ENCODE measurements at places on chromosomes 4 and X. TPM values are rescaled to one million over a fixed set of nuclear protein-coding genes. Genes with fewer than 3 reads are reported as not detected.

DNA sequence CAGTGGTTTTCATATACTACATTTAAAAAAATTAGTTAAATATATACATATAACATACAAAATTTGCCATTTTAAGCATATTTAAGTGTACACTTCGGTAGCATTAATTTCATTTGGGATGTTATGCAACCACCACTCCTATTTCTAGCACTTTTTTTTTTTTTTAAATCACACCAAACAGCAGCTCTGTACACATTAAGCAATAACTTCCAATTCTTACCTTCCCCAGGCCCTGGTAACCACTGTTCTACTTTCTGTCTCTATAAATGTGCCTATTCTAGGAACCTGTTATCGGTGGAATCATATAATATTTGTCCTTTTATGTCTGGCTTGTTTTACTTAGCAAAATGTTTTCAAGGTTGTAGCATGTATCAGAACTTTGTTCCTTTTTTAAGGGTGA, 39.1 kb downstream of the TMEM164 start:
- no peak for DNase-seq

DNA sequence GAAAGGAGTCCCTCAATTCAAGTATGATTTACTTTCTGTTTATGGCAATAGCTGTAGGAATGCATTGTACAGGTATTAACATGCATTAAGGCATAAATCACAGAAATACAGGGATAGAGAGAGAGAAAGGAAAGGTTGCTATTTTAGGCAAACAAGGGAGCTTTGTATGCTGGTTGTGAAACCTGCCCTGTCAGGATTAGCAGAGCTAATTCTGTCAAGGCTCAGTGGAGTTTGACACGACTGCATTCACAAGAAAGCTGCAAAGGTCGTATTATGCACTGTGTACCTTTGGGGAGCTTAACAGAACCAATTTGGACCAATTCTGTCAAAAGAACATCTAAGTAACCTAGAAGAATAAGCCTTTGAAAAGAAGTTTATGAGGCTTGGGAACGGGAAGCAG, 239.3 kb downstream of the GRIA2 start:
- DNase-seq = no peak

- no peak for DNase-seq
Measured at GRCh38 chr4:153502584-153502983, 36.4 kb downstream of the TMEM131L start.

SSX1 gene
- polyA plus RNA-seq = not detected

FAT4 gene
- polyA plus RNA-seq = 28.7 TPM

FRG2 gene
- polyA plus RNA-seq = not detected

All from muscle of leg (tissue), 16 donors.